Mesothelial cell of epicardium (in vitro differentiated cells): ENCODE measurements at places on chromosomes 12 and 14. TPM values are rescaled to one million over a fixed set of nuclear protein-coding genes. Genes with fewer than 3 reads are reported as not detected.

The WDR20 gene
- 39.2 to 41.5 TPM (median 39.5 TPM) in 3 replicates for total RNA-seq

The SAMD15 gene
- total RNA-seq: 2.0 to 3.4 TPM (median 2.1 TPM) in 3 replicates

The FLRT2 gene
- total RNA-seq: 143 to 150 TPM (median 148 TPM) in 3 replicates

The KLRC3 gene
- not detected in 3 replicates for total RNA-seq

The ACVRL1 gene
- 0.16 TPM in 1 of 3 replicates, not detected in the others for total RNA-seq

The AMN gene
- total RNA-seq: 2.5 to 3.5 TPM (median 2.7 TPM) in 3 replicates

The ZFHX2 gene
- 9.8 to 14.4 TPM (median 13.7 TPM) in 3 replicates for total RNA-seq

DNA sequence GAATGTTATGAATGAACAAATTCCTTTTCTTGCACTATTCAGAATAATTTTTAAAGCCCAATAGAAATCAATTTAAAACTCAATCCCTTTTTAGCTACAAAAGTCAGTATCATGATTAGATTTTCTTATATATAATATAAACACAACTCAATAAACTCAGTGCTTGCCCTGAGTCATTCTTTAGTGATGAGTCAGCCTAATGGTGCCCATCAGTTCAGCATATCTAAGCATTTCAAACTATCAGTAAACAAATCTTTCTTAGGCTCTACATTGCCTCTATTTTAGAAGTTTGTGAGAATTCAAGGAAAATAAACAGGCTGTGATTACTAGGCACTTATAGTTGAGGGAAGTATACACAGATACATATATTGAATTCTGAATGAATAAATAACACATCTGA, 179.6 kb downstream of the NELL2 start:
- peaks cover 12% of the 10 kb centered on the region for H3K4me1 ChIP-seq
- no peaks in the 10 kb centered on the region for H3K36me3 ChIP-seq
- peaks cover 6% of the 10 kb centered on the region for H3K27me3 ChIP-seq
- no peak for DNase-seq

DNA sequence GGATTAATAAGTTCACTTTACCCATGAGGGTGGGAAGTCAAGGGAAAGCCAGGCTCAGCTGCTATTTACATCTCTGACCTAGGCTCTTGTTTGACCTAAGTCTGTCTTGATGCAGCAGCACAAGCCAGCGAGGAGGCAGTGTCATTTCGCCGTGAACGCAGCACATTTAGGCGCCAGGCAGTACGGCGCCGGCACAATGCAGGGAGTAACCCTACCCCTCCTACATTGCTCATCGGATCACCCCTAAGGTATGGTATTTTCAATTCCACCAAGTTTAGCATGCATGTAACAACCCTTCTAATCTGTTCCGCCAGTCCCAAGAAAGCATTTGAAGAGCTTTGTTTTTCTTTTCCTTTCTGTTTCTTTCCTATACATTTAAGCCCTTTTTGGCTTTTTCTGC, 81.2 kb downstream of the PCNX1 start:
- no peak for DNase-seq
- no peaks in the 10 kb centered on the region for H3K4me1 ChIP-seq
- H3K27ac ChIP-seq: peak overlapping the region; percentile 11
- H3K4me3 ChIP-seq: no peak overlapping the region
- peaks cover 6% of the 10 kb centered on the region for H3K36me3 ChIP-seq

- no peak for DNase-seq
- no peaks in the 10 kb centered on the region for H3K27me3 ChIP-seq
- peaks cover 40% of the 10 kb centered on the region for H3K4me1 ChIP-seq
- peak overlapping the region; percentile 1 for H3K4me3 ChIP-seq
- peak overlapping the region; percentile 90 for H3K27ac ChIP-seq
Observed at GRCh38 chr12:42091769-42092168, 52.9 kb downstream of the GXYLT1 start.

DNA sequence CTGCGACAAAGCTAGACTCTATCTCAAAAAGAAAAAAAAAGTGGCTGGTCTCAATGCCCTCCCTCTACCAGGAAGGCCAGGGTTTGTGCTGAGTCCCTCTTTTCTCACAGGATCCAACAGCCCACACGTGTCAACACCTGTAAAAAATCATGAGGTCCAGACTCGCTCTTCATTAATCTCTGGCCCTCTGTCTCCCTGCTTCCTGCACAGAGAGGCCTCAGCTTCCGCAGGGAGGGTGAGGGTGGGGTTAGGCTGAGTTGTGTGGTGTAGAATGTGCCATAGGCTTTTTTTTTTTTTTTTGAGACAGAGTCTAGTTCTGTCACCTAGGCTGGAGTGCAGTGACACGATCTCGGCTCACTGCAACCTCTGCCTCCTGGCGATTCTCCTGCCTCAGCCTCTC, 6.1 kb downstream of the CFAP73 start:
- H3K4me1 ChIP-seq: peaks cover 8% of the 10 kb centered on the region
- H3K27ac ChIP-seq: no peak overlapping the region
- H3K27me3 ChIP-seq: peaks cover 48% of the 10 kb centered on the region
- peaks cover 19% of the 10 kb centered on the region for H3K36me3 ChIP-seq
- H3K4me3 ChIP-seq: no peak overlapping the region

DNA sequence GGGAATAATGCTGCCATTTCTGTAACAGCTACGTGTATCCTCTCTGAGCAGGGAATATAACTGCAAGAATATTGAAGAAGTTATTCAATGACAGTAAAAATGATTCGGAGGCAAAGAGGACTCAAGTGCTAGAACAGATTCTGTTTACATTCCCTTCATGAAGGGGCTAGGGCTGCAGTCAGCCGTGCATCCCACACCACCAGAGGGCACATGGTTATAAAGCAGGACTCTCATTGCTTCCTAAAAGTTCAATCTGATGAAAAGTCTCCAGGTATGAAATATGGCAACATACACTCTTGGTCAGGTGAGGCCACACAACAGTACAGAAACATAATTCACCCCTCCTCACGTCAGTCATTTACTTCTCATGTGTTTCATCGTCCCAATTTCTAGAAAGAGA, 34.0 kb downstream of the TCHP start:
- H3K27ac ChIP-seq: no peak overlapping the region
- H3K4me1 ChIP-seq: no peaks in the 10 kb centered on the region
- DNase-seq: no peak
- H3K27me3 ChIP-seq: no peaks in the 10 kb centered on the region
- H3K36me3 ChIP-seq: peaks cover 51% of the 10 kb centered on the region

GRCh38 chr14:34257505-34257904, 204.5 kb downstream of the SPTSSA start:
- peak overlapping the region; percentile 70 for H3K27ac ChIP-seq
- peaks cover 21% of the 10 kb centered on the region for H3K4me1 ChIP-seq
- H3K4me3 ChIP-seq: no peak overlapping the region

DNA sequence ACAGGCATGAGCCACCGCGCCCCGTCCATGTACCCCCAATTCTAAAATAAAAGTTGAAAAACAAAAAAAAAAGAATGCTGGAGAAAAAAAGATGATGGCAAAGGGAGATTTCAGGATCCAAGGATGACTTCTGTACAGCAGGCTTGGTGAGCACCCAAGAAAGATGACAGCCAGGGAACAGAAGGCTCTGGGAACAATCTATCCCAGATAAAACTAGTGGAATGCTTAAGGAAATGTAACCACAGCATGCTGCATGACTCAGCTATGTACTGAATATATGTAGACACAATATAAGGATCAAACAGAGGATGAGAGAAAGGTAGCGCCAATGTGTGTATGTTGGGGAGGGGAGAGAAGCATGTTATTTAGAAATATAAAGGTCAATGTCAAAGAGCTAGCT, 123.7 kb upstream of the TMTC1 start:
- H3K27ac ChIP-seq: no peak overlapping the region
- no peak for DNase-seq
- H3K36me3 ChIP-seq: no peaks in the 10 kb centered on the region
- H3K4me3 ChIP-seq: no peak overlapping the region
- H3K27me3 ChIP-seq: no peaks in the 10 kb centered on the region

- H3K36me3 ChIP-seq: no peaks in the 10 kb centered on the region
- no peaks in the 10 kb centered on the region for H3K27me3 ChIP-seq
- no peak overlapping the region for H3K27ac ChIP-seq
Observed at GRCh38 chr12:82942521-82942920, 255.8 kb downstream of the TMTC2 start.

- H3K4me1 ChIP-seq: peaks cover 6% of the 10 kb centered on the region
- no peaks in the 10 kb centered on the region for H3K27me3 ChIP-seq
- no peak overlapping the region for H3K27ac ChIP-seq
Observed at GRCh38 chr12:43692064-43692463, 66.5 kb downstream of the PUS7L start.

GRCh38 chr14:62030387-62030786, 268.2 kb downstream of the SNAPC1 start:
- H3K4me1 ChIP-seq: no peaks in the 10 kb centered on the region
- H3K36me3 ChIP-seq: no peaks in the 10 kb centered on the region
- H3K27me3 ChIP-seq: peaks cover 6% of the 10 kb centered on the region
- no peak overlapping the region for H3K4me3 ChIP-seq

GRCh38 chr12:128644664-128645296, 179.0 kb downstream of the SLC15A4 start:
- no peak overlapping the region for H3K4me3 ChIP-seq
- no peak overlapping the region for H3K27ac ChIP-seq
- peak; percentile 56 for DNase-seq
- peaks cover 8% of the 10 kb centered on the region for H3K27me3 ChIP-seq

- no peak overlapping the region for H3K27ac ChIP-seq
- no peak overlapping the region for H3K4me3 ChIP-seq
- DNase-seq: no peak
Observed at GRCh38 chr12:121300083-121300819, 3.7 kb upstream of the CAMKK2 start.
